ENCODE measurements at places on chromosomes 5 and 9.

DNA sequence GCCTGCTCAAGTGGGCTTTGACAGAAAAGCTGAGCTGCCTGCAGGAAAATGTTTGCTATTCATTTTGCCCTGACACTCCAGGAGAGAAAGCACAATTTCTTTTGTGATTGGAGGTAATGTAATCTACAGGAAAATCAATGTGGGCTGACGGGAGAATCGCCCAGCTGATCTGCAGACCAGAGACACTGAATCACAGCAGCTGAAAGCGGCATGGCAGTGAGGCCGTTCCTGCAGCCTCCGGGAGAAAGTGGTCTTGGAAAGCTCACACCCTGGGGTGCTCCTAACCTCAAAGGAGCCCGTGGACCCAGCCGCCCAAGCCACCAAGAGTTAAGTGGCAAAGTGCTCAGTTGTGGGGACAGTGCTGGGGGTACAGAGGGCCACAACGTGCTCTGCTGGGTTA lies 593.6 kb downstream of the BNC2 start:
- DNase-seq: no peak

GRCh38 chr5:93582677-93583438 lies at the start of gene NR2F1:
Gene NR2F1, plus strand, starts transcription at chr5:93583222. Its CDS starts 1,802 bp downstream, at chr5:93585024.
- DNase-seq: peak; percentile 89

DNA sequence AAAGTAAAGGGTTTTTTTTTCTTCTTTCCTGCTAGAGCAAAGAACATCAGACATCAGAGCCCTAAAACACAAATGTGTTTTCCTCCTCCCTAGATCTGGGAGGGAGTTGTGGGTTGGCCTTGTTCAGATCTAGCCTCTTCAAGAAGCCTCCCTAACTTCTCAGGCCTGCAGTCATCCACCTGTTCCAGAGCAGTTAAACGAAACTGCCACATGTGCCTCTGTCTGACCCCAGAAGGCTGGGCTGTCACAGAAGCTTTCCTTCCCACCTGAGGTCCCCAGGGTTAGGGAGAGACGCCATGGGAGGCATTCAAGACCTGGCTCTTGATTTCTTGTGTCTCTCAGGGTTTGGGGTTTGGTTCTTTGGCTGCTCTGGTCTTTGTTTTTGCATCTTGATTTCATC lies 87.0 kb downstream of the DAB2IP start:
- no peak for DNase-seq

GRCh38 chr9:69279084-69279731 lies 45.8 kb upstream of the ENTREP1 start:
- DNase-seq: no peak

DNA sequence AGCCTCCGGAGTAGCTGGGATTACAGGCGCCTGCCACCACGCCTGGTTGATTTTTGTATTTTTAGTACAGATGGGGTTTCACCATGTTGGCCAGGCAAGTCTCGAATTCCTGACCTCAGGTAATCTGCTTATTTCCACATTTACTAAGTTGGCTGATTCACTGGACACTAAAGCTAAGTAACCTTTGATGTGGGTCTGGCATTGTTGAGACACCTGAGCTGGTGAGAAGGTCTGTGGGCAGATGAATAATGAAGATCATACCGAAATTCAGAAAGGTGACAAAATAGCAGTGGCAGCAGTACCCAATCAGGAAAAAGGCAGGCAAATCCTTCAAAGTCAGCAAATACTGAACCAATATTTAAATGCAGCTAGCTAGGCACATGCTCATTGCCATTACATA lies 210.6 kb upstream of the ZNF608 start:
- DNase-seq: no peak

GRCh38 chr9:35954942-35955546 lies 2.9 kb downstream of the OR2S2 start:
- DNase-seq: no peak

GRCh38 chr5:150311015-150311692 lies 8.4 kb upstream of the ARSI start:
- DNase-seq: no peak

DNA sequence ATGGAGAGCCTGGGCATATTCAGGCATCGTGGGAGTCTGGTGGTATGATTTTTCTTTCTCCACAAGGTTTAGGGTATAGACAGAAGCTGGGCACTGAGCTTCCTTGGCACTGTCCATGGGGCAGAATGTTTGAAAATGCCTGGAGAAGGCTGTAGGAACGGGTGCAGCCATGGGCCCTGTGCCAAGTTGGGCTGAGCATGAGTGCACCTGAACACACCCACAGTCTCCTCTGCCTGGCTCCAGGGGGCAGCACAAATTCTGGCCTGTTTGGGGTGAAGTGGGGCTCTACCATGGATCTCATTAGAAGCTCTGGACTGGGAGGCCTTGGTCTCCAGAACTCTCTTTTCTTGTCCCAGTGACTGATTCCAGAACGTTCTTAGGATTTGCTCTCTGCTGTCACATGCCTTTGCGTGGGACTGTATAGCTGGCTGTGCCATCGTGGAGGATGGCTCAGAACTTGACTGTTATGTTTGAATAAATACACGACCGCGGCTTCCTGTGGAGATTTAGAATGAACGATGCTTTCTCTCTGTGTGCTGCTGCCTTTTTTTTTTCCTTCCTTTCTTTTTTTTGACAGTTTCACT lies 229.8 kb downstream of the FANCC start:
- DNase-seq: no peak

DNA sequence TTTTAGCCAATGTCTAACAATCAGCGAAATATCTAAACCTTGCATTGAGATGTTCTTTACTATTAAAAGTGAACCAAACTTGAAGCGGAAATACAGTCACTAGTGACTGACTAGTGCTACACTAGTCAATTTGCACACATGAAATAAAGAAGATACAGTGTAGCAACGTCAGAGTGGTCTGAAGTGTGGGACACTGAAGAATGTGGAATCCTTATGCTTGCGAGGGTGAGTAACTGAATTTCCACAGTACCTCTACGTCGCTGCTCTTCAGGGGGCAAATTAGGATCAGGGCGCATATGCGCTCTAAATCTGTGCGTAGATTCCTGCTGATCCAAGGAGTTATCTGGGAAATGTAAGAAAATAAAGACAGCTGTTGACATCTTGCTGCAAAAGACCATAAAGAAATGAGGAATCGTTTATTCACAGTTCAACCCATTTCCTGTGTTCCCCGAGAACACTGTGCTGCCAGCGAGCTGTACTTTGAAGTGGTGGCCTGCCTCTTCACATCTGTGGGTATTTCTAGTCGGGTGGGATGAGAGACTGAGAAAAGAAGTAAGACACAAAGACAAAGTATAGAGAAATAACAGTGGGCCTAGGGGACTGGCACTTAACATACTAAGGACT lies 39.8 kb upstream of the FLT4 start:
- no peak for DNase-seq

GRCh38 chr9:133487331-133487725 lies 8.4 kb upstream of the SLC2A6 start:
- DNase-seq: no peak

- DNase-seq: no peak
These were observed 91.2 kb downstream of the DCP2 start for GRCh38 chr5:113067635-113068344.

- DNase-seq: no peak
These were observed 114.4 kb upstream of the LIFR start for GRCh38 chr5:38670878-38671277.

DNA sequence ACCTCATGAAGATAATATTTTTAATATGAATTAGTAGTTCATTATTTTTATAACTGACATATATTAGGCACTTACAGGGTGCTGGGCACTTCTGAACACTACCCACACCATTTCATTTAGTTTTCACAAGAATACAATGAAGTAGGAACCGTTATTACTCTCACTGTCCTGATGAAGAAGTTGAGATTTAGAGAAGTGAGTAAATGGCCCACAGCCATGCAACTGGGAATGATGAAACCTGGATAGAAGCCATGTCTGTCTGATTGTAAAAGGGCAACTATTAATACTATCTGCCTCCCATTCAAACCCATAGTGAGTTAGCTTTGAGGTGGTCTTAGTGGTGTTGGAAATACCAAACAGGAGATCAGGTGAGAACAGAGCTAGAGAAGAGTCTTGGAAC lies 29.6 kb upstream of the OTULINL start:
- no peak for DNase-seq

GRCh38 chr5:147223343-147223742 lies 11.5 kb upstream of the STK32A start:
- no peak for DNase-seq

DNA sequence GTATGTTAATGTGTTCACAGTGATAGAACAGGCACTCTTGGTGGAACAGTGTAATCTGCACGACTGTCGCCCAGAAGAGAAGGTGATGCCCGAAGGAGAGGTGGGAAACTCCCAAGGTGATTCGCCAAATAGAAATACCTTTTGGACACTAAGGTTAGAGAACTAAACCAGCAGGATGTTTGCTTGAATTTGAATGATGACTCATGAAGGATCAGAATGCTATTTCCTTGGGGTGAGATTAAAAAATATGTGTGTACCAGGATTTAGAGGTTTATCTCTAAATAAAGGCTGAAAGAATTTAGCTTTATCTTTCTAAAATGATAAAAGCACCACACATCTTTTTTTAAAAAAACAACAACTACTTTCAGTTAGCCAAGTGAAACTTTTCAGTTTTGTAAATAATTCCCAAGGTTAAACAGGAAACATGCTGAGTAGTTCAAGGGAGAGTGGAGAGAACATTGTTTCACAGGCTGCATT lies 297.4 kb upstream of the TAS2R1 start:
- DNase-seq: no peak

GRCh38 chr5:88049737-88050136 lies 218.9 kb downstream of the TMEM161B start:
- DNase-seq: no peak

DNA sequence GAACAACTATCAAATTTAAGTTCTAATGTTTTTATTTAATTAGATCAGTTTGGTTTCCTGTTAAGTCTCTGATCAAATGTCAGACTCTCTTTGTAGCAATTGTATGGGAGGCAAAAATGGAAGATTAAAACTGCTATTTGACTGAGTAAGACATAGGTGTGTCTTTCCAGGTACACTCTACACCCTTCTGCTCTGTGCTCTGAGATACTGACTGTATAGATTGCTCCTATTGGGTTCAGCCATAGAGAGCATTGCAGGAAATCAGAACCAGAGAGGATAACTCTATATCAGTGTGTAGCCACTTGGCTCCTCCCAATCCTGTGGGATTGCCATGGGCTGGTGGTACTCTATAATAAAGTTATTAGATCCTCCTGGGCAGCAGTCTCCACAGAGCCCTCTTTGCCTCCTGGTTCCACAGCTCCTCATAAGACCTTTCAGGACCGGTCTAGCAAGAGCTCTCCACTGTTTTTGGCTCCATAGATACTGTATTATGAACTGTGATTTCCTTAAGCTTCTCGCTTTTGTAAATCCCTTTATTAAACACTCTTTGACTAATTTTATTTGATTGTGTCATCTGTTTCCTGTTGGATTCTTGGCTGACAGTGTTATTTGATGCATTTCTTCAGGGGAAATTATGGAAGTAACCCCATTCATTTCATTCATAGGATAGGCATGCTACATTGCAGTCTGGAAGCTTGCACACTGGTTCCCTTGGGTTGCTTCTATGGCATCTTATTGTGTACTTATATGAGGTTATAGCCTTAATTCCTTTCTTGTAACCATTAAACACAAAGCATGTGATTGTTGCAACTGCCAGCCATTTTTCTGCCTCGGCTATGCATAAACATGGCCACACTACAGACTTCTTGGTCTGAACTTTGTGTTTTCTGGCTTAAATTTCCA lies 115.6 kb downstream of the VCAN start:
- DNase-seq: no peak

DNA sequence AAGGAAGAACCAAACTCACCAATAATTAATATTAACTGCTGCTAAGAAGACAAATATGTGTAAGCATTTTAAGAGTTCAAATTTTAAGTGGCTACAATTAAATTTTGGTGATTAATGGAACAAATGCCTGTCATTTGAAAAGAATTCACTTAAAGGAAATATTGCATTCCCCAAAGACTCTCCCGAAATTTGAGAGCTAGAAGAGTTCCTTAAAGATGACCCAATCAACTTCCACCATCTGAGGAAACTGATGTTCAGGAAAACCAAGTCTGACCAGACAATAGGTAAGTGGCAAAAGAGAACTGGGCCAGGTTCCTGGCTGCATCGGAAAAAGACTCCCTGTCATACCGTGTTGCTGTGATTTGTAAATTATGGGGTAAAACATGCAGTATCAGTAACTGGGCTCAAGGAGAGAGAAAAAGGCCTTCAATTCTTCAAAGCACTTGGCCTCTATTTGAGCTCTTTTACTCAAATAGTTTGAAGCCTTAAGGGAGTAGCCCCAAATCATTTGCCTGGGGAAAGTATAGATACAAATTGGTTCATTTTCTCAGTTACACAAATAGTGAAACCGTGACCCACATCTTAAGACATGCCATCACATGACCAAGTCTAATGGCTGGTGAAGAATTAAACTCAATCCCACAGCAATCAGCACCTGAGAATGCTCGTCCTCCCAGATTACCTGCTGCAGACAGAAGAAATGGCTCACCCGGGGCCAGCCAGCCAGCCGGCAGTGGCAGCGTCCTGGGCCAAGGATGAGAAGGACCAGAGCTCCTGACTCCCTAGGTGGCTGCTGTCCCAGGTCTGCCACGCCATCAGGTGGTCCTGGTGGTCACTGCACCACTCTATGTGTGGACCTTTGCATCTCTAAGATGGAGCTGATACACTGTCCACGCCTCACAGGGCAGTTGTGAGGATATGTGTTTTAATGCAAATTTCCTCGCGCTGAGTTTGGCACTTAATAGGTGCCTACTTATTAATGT lies 162.9 kb downstream of the TTLL11 start:
- no peak for DNase-seq

GRCh38 chr9:109253637-109254284 lies 67.1 kb downstream of the EPB41L4B start:
- DNase-seq: no peak

- DNase-seq: no peak
These were observed 15.9 kb upstream of the RUFY1 start for GRCh38 chr5:179534431-179534830.

DNA sequence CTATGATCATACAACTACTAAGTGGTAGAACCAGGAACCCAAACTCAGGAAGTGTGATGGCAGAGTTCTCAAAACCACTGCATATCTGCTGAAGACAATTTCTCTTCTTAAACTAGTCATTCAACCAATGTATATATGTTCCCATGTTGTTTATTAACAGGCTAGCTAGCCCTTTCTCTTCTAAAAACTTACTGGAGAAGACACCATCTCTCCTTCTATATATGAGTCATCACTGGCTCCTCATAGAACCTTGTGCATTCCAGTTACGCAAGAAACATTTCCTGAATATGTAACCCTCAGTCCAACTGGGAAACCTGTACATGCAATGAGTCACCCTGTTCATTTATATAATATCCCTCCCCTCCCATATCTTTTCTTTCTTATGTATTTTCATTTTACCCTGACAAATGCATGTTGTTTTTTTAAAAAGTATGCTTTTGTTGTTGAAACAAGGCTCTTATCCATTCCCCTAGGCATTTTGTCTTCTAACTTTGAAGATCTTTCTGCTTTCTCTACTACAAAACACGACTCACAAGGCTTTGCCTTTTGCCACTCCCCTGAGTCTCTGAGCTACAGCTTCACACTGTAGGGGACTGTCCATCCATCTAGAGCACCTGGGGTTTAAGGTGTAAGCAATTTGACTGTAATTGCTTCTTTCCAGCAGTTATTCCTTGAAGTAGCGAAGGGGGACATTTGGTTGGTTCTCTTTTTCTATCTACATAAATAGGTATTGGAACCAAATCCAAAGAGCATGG lies 119.5 kb downstream of the ANXA1 start:
- no peak for DNase-seq

GRCh38 chr5:53944981-53945380 lies 365.4 kb downstream of the ARL15 start:
- no peak for DNase-seq

All from cerebellar nuclear complex (tissue), 1 donor.